ENCODE measurements at places on chromosomes 2 and 18. TPM values are rescaled to one million over a fixed set of nuclear protein-coding genes. Genes with fewer than 3 reads are reported as not detected.

DNA sequence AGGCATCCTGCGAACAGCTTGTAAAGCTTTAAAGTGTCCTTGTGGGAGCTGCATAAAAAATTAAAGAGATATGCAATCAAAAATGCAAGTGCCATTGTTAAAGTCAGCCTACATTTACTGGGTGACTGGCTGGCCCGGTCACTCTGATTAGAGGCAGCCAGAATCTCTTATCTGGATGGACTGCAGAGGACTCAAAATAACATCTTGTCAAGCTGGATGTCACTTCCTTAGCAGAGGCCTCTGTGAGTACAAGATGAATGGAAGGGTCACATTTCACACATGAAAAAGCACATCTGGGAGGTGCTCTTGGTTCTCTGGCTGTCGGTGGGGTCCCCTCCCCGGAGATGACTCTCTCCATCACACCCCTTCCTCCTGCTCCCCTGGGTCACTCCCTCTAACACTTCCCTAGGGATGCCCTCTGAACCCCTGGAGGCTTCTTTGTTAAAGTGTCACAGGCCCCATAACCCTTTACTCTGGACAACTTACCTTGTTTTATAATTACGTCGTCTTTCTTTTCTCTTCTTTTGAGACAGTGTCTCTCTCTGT, 122.1 kb downstream of the SH3BP4 start:
- DNase-seq: no peak

DNA sequence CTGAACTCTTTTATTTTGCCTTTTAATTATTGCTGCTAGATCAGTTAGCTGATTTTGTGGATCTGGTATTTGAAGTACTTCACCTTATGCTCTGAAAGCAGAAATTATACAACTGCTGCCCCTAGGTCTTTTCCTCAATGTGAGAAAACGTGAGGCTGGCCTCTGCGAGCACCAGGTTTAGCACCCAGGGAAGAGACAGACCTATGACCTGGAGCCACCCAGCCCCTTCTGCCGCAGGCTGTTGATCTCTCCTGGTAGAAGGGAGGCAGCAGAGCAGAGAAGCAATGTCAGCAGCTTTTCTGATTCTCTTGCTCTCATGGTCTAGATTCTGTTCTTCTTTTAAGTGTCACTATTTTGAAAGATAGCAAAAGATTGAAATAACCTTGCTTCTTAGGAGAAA, 19.9 kb downstream of the TRAPPC12 start:
- no peak for DNase-seq

ELOA2 gene
- total RNA-seq: not detected

DNA sequence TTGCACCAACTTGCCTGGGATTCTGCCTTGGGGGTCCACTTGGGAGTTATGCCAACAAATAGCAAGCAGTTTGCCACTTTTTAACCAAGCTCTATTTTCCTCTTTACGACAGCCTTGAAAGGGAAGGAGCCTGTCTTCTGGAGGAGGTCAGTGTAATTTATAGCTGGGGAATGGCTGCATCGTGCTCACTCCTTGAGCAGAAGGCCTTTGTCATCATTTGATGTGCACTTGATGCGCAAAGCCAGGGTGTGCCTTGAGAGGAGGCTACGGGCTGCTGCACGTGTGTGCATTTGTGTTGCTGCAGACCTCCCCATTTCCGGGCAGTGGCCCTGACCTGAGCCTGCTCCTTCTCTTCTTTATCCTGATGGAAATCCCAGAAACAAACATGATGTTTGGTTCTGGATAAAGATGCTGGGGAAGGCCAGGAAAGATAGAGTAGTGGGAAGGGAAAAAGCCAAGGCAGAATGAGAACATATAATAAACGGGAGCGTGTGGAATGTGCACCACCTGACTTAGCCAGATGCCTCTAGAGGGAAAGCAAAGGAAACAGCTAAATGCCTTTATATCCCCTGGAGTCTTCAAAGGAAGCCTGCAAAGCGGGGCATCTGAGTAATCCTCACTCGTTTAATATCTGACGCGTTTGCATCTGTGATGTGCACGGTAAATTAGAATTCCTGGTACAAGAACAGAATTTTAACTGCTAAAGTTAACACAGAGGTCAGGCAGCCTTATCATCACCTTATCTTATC, 68.3 kb upstream of the ZNF521 start:
- no peak for DNase-seq

DNA sequence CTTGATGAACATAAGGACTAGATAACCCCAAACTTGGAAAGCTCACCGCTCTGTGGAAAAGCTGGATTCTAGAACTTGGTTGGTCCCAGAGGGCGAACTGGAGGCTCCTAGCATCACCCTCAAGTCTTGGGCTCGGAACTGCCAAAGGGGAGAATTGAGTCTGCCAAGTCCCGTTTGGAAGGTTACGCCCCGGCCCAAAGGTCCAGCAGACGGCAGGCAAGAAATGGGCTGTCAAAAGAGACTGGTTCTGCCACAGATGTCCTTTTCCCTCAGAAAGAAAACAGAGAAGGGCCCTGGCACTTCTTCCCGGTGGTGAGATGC, 182.2 kb downstream of the ANAPC1 start:
- DNase-seq: no peak

DNA sequence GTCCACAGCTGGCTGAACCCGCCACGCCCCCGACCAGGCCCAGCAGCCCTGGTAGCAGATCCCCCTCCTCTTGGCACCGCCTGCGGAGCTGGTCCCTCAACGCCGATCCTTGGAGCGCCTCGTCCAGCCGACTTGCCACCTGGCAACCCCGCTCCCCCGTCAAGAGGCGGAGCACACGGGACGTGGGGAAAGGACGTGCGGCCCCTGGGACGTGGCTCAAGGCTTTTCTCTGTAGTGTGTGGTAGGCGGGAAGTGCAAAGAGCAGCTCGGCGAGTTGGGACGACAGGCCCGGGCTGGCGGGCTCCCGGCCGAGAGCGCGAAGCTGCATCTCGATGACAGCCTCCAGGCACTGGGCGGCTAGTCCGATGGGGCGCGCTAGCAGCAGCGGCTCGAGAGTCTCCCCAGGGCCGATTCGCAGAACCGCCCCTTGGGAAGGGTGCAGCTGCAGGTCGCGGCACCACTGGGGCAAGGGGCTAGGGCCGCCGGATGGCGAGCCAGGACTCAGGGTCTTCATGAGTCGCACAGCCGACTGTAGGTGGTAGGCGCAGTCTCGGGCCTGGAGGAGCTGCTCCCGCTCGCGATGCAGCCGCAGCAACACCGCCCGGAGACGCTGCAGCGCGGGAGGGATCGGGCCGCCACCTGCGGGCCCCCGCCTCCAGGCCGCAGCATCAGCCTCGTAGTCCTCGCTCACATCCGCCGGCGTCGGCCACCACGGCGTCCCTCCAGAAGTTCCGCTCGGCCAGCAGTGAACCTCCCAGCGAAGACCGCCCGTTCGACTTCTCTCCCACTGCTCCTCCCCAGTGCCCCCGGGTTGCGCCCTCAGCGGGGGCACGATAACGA, 617 bp downstream of the CCDC142 start:
- DNase-seq: peak; percentile 87

DNA sequence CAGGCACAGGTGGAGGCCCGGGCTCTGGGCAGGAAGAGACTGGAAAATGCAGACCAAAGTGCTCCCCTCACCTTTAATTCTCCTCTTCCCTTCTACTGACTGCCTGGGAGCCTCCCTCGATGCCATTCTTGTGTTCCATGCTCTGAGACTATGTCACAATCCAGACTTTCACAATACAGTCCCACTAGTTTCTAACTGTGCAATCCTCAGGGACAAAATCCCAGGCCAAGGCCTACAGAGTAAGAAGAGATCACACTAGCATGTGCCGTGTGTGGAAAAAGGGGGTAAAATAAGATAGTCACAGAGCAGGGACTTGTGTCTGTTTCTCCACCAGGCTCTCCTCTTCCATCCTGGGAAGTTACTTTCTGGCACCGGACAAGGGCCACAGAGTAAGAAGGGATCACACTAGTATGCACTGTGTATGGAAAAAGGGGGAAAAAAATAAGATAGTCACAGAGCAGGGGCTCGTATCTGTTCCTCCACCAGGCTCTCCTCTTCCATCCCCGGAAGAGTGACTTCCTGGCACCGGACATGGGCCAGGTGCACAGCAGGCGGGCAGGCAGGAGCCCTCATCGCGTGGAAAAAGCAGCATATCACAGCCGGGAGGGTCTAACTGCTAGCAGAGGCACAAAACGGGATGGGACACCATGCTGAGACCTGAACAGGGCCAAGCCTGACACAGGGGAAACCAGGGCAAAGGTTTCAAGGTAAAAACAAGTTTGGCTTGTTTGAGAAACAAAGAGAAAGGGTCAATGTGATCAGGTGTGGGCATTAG, 9.6 kb downstream of the CYB5A start:
- DNase-seq: no peak

LCT gene
- total RNA-seq: not detected

DNA sequence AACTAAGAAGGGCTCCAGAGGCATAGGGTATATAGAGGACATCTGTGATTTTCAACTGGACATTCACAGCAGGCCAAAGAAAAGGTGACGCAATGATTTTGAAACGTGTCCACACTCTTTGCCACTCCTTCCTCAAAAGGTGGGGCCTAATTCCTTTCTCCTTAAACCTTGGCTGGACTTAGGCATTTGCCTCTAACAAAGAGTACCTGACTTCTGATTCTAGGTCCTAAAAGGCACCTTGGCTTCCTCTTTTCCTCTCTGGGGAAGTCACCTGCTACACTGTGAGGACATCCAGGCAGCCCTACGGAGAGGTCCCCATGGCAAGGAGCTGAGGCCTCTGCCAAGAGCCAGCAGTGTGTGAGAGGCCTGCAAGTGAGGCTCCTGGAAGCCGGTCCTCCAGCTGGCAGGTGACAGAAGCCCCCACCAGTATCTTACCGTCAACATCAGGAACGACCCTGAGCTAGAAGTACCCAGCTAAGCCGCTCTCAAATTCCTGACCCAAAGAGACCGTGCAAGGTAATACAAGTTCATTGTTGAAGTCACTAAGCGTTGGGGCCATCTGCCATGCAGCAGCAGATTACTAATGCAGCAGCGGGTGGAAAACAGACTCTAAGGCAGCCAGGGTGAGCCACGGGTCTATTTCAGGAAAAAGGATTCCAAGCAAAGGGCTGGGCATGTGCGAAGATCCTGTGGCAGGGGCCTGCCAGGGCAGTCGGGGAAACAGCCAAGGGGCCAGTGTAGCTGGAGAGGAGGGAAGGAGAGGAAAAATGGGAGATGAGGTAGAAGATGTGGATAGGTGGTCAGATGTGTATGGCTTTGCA, 7.4 kb upstream of the HES6 start:
- peak; percentile 48 for DNase-seq

DNA sequence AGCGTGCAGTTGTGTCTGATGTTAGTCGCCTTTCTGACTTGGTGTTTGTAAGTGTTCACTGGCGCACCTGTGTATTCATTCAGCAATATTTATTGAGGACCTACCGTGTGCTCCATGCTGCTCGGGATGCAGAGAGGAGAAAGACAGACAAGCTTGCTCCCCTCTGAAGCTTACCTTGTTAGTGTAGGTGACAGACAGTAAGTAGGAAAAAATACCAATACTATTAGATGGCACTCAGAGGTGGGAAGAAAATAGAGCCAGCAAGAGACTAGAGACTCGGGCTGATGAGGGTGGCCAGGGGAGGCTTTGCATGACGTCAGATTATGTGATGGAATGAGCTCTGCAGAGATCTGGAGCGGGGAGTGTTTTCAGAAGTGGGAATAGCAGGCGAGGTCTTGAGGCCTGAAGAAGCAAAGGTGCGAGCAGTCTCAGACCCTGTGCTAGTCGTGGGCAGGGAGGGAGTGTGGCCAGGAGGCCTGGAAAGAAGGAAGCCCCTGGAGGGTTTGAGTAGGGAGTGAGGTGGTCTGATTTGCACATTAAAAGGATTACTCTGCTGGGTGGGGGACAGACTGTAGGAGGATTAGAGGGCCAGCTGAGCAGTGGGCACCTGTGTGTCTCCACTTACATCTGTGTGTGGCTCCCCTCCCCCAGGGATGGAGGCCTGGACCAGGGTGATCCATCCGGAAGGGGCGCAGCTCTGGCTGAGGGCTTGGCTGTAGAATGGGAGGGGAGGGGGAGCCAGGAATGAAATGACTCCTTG, 11.8 kb downstream of the MTCL1 start:
- DNase-seq: no peak

DNA sequence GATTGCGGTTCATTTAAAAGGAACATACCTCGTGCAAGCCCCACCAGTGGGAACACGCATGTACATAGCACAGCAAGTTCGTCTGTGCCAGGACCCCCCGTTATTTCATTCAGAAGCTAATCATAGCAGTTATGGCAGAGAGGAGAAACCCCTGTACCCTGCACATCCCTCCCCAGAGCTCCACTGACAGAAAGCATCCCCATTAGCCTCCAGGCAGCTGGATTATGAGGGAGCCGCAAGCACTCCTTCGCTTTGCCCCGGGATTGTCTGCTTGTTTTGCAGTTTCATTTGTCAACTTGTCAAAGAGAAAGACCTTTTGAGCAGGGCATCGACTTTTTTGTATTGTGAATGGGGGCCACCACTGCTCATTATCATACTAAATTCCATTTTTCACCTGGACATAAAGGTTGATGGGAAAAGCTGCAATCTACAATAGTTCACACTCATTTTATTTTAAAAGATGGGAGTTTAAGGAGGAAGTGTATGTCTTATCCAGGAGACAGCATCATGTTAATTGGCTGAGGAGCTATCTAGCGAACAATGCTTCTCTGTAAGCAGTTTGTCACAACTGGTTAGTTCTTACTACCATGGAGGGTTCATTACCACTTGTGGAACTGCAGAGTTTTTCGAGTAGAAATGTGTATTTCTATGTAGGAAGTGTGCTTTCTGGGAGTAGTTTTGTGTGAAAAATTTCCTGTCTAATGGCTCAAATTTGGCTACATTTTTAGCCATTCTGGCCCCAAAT, 255.3 kb downstream of the THSD7B start:
- DNase-seq: no peak

GNLY gene
- total RNA-seq: 8.0 TPM

TEKT4 gene
- not detected for total RNA-seq

DNA sequence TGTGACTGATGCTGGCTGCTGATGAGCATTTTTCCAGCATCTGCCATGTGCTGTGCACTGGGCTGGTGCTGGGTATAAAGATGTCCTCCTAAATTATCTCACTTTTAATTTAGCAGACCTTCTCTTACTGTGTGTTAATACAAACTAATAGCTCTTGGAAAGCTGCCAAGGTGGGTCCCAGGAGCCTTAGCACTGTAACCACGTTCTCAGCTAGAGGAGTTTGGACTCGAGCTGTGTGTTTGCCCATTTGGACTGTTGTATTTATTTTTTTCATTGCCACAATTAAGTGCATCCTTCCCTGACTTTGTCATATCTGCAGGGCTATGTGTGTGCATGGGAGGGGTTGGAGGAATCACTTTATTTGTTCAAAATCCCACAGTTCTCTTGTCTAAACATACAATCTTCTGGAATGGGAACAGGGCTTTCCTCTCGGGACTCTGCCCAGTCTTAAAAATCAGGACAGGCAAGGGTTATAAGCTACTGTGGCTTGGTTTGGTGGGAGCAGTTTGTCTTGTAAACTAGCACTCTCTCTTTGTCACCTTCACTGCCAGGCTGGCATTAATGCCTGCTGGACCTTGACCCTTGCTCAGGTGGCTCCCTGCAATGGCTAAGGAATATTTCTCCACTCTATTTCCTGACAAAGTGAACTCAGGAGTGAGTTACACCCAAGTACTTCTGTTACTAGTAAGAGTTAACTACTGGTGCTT, 129.7 kb upstream of the MGAT5 start:
- no peak for DNase-seq

LINC00305 gene
- total RNA-seq: not detected
